ENCODE measurements at places on chromosomes 12 and 14.

DNA sequence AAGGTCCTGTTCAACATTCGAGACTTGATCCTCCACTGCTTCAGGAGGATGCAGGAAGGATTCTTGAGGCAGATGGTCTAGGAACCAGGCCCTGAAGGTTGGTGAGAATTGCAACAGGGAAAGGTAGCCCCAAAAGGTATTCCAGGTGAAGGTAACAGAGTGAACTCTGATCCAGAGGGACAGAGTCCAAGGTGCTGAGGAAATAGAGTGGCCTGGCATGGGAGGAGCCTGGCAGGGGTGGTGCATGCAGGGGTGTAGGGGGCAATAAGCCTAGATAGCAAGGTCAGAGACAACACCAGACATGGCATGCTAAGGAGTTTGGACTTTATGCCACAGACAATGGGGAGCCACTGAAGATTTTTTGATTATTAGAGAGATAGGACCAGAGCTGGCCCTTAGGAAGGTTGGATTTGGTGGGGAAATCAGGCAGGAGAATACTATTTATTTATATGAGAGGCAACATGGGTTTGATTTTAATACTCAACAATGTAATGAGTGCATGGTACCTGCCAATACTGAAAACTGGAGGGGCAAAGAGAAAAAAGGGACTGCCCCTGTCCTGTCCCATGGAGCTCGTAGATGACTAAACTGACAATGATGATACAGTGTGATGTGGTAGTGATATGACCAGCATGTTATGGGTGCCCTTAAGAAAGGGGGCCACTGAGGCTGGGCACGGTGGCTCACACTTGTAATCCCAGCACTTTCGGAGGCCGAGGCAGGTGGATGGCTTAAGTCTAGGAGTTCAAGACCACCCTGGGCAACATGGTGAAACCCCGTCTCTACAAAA lies 50.5 kb upstream of the TMED10 start:
- no peak for DNase-seq

DNA sequence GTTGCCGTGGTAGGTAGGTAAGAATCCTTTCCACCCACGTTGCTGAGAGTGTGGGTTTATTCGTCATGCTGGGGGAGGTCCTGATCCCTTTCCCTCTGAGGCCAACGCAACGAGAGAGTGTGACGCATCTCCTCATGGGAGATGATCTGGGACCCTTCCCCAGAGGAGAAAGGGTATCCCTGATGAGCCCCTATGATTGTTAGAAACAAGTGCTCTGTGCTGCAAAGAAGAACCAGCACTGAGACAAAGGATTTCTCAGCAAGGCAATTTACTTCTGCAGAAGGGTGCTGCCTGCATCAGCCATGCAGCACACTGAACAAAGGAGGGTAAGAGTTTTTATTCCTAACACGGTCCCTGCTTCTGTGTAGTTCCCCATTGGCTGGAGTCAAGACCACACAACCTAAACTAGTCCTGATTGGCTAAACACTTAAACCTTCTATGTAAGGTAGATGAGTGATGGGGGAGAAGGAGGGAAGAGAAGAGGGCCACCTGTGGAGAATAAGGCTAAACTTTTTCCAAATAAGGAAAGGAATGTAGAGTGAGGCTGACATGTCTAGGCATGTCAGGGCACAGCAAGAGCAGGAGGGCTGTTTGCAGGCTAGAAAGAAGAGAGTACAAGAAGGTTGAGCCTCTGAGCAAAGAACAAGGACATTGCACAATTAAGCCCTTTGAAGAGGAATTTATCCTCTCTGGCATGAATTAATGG lies 21.3 kb downstream of the CLEC2A start:
- no peak for DNase-seq

- no peak for DNase-seq
Observed at GRCh38 chr12:67025543-67026114, 243.5 kb upstream of the CAND1 start.

GRCh38 chr14:73243341-73243740 lies 6.0 kb downstream of the PAPLN start:
- DNase-seq: no peak

DNA sequence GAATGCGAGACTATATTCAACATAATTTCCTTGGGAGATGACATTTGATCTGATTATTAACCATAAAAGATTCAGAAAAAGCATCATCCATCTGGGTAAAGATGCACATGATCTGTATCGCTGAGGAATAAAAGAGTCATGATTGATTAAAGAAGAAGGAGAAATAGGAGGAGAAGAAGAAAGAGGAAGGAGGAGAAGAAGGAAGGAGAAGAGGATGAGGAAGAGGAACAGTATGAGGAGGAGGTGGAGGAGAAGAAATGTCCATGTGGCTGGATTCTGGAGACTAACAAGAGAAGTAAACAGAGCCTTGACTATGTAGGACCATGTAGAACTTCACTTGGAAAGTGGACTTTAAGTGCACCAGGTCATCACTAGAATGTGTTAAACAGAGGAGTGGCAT lies 947.4 kb downstream of the LRFN5 start:
- no peak for DNase-seq

DNA sequence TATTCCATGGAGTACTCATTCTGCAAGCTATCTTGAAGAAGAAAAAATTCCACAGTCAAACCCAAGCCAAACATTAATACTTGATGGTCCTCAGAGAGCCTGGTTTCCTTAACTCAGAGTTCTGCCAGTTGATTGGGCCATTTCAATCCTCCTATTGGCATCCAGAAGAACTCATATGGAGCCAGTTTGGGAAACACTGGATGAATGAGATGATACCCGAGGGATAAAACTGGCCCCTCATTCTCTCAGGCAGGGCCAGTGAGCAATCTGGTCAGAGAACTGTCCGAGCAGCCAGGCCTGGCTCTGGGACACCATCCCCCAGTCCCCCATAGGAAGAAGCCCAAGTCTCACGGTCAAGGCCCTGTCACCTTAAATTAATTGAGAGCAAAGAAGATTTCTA lies 48.8 kb downstream of the NUAK1 start:
- no peak for DNase-seq

DNA sequence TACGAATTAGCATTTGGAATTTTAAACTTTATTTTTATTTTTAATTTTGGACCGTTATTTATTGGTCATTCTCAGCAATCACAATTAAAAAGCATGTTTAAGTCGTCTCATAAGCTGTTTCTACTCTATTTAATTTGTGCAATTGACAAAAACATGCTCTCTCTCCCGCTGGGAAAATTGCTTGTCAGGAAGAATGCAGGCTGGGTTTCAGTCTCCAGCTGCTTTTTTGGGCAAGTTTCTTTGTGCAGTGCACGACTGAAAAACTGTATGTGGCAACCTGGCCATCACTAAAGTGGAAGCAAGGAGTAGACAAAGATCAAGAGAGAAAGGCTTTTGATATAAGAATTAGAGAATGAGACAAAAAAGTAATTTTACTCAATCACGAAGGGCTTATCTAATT lies 941.5 kb upstream of the MDGA2 start:
- DNase-seq: no peak

DNA sequence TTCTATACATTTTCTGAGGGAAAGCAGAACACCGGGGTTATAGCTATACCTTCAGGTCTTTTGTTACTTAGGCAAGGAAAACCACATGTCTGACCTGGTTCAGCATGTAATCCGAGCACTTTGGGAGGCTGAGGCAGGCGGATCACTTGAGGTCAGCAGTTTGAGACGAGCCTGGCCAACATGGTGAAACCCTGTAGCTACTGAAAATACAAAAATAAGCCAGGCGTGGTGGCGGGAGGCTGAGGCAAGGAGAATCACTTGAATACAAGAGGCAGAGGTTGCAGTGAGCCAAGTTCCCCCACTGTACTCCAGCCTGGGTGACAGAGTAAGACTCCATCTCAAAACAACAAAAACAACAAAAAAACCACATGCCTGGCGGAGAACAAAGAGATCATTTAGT lies 177.6 kb downstream of the ACSS3 start:
- DNase-seq: no peak

DNA sequence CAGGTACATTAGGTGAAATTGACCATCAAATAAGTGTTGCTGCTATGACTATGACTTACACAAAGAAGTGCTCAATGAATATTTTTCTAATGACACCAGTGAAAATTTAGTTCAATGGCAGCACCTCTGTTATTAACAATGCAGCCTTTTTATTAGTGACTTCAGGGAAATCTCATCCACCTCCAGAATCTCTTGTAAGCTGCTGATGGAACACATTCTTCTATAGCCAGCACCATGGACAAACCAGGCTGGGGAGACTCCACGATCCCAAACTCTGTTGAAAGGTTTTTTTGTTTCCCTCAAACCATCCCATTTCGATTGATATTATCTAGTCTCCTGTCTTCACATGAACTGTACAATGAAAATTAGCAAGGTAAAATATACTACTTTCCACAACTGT lies 265.9 kb downstream of the ITPR2 start:
- no peak for DNase-seq

DNA sequence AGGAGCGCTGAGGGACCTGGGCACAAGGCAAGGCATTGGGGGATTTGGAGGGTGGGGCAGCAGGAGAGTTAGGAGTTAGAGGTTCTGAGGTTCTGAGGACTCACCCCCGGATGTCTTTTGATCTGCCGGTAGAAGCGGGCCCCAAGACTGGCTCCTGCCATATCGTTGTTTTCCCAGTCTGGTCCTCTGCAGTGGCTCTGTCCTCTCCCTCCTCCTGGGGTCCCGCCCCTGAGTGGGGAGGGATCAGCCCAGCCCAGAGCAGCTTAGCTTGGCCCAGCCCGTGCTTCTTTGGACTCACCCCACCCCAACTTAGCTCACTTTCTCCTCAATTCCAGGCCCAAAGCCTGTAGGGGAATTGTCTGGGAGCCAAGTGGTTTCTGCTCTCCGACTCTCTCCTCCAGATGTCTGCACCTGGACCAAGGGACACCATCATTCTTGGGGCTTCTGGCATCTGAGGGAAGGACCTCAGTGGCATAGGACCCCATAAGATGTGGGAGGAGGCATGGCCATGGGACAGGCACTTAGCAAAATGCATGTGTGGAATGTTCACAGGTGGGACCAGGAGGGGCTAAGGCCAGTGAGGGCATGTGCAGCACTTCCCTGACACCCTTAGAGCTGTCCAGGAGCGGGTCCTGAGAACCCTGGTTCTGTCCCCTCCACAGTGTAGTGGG lies 7.5 kb downstream of the SHMT2 start:
- DNase-seq: no peak

- DNase-seq: no peak
Observed at GRCh38 chr12:43118234-43118633, 433.8 kb downstream of the ADAMTS20 start.

GRCh38 chr12:22173177-22173576 lies 127.2 kb downstream of the CMAS start:
- no peak for DNase-seq

GRCh38 chr12:6452245-6452943 lies 552 bp downstream of the TAPBPL start:
- no peak for DNase-seq

- DNase-seq: no peak
Observed at GRCh38 chr14:71398450-71398849, 491.2 kb downstream of the PCNX1 start.

DNA sequence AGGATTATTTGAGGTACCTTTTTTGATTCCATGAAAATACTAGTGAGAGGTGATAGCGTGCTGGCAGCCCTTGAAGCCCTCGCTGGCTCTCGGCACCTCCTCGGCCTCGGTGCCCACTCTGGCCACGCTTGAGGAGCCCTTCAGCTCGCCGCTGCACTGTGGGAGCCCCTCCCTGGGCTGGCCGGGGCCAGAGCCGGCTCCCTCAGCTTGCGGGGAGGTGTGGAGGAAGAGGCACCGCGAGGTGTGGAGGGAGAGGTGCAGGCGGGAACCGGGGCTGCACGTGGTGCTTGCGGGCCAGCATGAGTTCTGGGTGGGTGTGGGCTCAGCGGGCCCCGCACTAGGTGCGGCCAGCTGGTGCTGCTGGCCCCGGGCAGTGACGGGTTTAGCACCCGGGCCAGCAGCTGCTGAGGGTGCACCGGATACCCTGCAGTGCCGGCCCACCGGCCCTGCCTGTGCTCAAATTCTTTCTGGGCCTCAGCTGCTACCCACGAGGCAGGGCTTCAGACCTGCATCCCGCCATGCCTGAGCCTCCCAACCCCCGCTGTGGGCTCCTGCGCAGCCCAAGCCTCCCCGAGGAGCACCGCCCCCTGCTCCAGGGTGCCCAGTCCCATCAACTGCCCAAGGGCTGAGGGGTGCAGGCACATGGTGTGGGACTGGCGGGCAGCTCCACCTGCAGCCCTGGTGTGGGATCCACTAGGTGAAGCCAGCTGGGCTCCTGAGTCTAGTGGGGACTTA lies 7.4 kb downstream of the MOK start:
- no peak for DNase-seq

- DNase-seq: no peak
Observed at GRCh38 chr12:6148061-6148460, 23.6 kb upstream of the VWF start.

- DNase-seq: no peak
Observed at GRCh38 chr14:99564256-99564925, 39.6 kb downstream of the CCDC85C start.

DNA sequence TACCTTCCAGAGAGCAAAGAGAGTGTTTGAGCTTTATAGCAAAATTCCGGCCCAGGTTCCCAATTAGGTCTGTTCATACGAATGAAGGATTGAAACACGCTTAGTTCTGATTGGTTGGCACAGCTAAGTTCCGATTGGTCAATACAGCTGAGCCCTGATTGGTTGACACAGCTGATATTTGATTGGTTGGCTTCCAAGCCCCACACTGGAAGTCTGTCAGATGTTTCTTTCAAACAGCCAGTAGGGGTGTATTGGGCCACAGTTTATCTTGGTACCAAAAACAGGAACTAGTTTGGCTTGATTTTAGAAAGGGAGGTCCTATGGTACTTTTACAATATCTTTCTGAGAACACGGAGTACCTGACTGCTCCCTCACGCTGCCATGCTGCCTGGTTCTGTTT lies 93.4 kb downstream of the CAND1 start:
- no peak for DNase-seq

GRCh38 chr14:96232506-96232905 lies 23.5 kb upstream of the BDKRB1 start:
- no peak for DNase-seq

DNA sequence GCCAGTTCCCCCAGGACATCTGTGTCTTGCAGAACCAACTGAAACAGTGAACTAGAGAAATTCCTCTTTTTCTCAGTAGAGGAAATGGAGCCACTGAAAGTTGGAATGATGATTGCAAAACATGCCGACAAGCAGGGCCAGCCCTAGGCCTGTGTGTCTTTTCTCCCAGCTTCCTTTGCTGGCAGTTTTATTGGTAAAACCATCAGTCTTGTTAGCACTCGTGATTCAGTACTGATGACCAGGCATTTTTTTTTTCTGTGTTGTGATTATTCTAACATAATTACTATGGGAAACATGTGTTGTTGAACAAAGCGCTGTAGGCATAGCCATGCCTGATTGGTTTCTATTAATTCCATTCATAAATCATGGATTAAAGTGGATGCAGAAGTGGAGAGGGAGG lies 620.7 kb downstream of the AACS start:
- no peak for DNase-seq

DNA sequence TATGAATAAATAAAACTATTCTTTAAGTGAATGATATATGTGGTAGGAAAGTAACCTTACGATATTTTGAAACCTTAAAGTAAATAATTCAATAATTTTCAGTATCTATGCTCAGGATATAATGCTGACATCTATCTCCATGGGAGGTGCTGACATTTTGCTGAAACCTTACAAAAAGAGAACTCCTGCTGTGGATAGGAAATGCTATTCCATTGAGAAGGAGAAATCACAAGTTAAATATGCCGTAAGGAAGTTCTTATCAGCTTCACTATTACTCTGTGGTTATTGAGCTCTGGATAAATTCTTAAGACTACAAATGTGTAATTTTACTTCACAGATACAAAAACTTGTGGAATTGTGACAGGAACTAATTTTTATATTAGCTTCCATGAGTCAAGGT lies 722.1 kb downstream of the TMTC2 start:
- no peak for DNase-seq
